Stimulated activated memory B cell treated with anti-CD40 and anti-IgM and Interleukin-4, amounts not matched to agents 10 μg/mL and 1 μg/mL and 100 μg/mL, for 72 hours (primary cell): ENCODE measurements at places on chromosomes 5 and 9.
A peak's percentile ranks its signal among the peaks of the same experiment; 100 is the strongest.

- no peaks in the 10 kb centered on the region for H3K4me1 ChIP-seq
- no peak overlapping the region for H3K27ac ChIP-seq
- no peak overlapping the region for H3K4me3 ChIP-seq
- H3K27me3 ChIP-seq = no peaks in the 10 kb centered on the region
- H3K36me3 ChIP-seq = peaks cover 6% of the 10 kb centered on the region
Observed at GRCh38 chr5:108193021-108193795, 188.7 kb downstream of the FBXL17 start.

- peaks cover 8% of the 10 kb centered on the region for H3K27me3 ChIP-seq
- H3K4me3 ChIP-seq = peak overlapping the region; percentile 83
- H3K4me1 ChIP-seq = peaks cover 43% of the 10 kb centered on the region
- ATAC-seq = peak; percentile 55
Observed at GRCh38 chr9:133994353-133995011, 2.4 kb upstream of the VAV2 start.

GRCh38 chr5:135740475-135740874, 94.0 kb upstream of the SLC25A48 start:
- no peaks in the 10 kb centered on the region for H3K4me1 ChIP-seq
- H3K36me3 ChIP-seq = no peaks in the 10 kb centered on the region
- no peaks in the 10 kb centered on the region for H3K27me3 ChIP-seq
- H3K4me3 ChIP-seq = no peak overlapping the region
- ATAC-seq = no peak

DNA sequence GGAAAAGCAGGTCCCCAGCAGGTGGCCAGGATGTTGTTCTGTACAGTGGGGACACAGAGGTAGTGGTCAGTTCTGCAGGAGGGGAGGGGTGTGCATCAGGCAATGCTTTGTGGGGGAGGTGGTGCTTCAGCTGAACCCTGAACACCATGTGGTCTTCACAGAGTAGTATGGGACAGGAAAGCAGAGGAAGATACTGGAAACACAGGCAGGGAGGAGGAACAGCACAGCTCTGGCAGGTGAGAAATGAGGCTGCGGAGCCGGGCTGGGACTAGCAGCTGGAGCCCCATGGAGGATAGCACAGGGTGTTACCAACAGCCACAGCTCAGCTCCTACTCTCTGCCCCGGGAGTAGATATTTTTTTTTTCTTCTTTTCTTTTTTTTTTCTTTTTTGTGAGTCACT, 161.5 kb downstream of the ENTREP1 start:
- no peak for ATAC-seq
- no peaks in the 10 kb centered on the region for H3K27me3 ChIP-seq
- no peak overlapping the region for H3K27ac ChIP-seq

GRCh38 chr9:117231012-117231411, 183.8 kb downstream of the ASTN2 start:
- H3K27ac ChIP-seq = no peak overlapping the region
- H3K4me3 ChIP-seq = no peak overlapping the region
- no peaks in the 10 kb centered on the region for H3K4me1 ChIP-seq
- no peak for ATAC-seq
- H3K27me3 ChIP-seq = no peaks in the 10 kb centered on the region

DNA sequence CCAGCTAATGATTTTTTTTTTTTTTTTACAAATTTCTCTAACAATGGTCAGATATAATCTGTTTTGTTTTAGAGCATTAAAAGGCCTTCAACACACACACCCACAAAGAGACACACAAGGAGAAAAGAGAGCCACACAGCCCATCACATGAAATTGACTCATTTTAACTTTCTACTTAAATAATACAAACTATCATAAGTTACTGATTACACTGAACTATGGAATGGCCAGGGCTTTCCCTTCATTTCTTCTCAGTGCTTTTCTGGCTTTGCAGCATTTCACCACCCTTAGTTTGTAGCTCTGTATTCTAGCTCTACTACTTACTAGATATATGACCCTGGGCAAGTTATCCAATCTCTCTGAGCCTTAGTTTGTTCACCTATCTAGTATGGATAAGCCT, 13.2 kb downstream of the REEP5 start:
- H3K4me1 ChIP-seq = peaks cover 30% of the 10 kb centered on the region
- no peaks in the 10 kb centered on the region for H3K27me3 ChIP-seq
- no peak overlapping the region for H3K4me3 ChIP-seq

DNA sequence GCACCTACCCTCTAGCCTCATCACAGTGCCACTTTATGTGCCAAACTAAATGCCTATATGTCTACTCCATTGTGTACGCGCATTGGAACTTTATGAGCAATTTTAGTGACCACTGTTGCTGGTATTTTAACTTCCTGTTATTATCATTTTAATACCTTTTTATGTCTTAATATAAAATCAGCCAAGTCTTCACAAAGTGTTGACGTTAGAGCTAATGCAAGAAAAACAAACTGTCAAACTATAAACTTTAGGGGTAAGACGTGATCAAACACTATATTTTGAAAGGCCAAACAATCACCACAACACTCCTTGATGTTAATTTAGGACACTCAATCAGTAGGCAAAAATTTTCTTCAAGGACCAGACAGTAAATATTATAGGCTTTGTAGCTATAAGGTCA, 73.9 kb downstream of the PRELID2 start:
- no peaks in the 10 kb centered on the region for H3K4me1 ChIP-seq
- H3K36me3 ChIP-seq = no peaks in the 10 kb centered on the region
- H3K4me3 ChIP-seq = no peak overlapping the region
- H3K27ac ChIP-seq = no peak overlapping the region

GRCh38 chr5:77791356-77791755, 15.2 kb upstream of the TBCA start:
- no peak overlapping the region for H3K4me3 ChIP-seq
- H3K4me1 ChIP-seq = no peaks in the 10 kb centered on the region
- H3K27ac ChIP-seq = no peak overlapping the region
- H3K27me3 ChIP-seq = peaks cover 13% of the 10 kb centered on the region

- no peaks in the 10 kb centered on the region for H3K4me1 ChIP-seq
- H3K36me3 ChIP-seq = no peaks in the 10 kb centered on the region
- no peak for ATAC-seq
- no peaks in the 10 kb centered on the region for H3K27me3 ChIP-seq
- H3K27ac ChIP-seq = no peak overlapping the region
- no peak overlapping the region for H3K4me3 ChIP-seq
Observed at GRCh38 chr5:165282491-165282890, 1777.1 kb downstream of the MAT2B start.
